ENCODE measurements at places on chromosomes 16 and 17.

GRCh38 chr16:85461814-85462713 lies 151.1 kb upstream of the GSE1 start:
- no peak for DNase-seq

DNA sequence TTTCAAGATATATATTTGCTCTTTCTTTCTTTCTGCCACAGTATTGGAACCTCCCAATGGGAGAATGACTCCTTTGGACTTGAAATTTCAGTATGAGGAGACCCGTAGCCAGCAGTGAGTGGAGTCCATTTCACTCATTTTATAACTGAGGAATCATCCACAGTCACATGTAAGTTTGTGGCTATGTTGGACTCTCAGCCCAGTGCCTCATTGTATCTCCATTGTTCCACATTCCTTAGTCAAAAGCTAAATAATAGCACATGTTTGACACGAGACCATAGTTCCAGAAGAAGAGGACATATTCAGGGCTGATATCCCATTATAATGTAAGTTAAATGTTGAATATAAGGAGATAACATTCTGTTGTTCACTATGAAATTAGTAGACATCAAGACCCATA lies 12.7 kb upstream of the SPAG9 start:
- DNase-seq, result no peak

- no peak for DNase-seq
These were observed 7.4 kb downstream of the POLR2A start for GRCh38 chr17:7491583-7491982.

- DNase-seq, result no peak
These were observed 16.8 kb upstream of the AKAP1 start for GRCh38 chr17:57068222-57068658.

DNA sequence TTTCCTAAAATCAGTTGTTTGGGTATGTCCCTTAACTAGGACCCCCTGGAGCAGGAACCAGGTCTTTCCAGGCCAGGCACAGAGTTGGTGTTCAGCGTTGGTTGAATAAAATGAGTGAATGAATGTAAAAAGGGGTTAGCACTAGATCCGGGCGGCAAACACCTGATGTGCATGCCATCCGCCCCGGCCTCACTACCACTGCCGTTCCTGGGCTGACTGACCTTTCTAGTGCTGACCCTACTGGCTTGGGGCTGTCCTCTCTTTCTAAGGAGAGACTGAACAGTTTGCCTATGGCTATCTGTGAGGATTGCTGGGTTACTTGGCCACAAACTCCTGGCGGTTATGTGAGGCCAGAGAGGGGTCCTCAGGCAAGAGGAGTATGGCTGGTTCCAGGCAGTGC lies 10.1 kb upstream of the PHF12 start:
- DNase-seq, result no peak

DNA sequence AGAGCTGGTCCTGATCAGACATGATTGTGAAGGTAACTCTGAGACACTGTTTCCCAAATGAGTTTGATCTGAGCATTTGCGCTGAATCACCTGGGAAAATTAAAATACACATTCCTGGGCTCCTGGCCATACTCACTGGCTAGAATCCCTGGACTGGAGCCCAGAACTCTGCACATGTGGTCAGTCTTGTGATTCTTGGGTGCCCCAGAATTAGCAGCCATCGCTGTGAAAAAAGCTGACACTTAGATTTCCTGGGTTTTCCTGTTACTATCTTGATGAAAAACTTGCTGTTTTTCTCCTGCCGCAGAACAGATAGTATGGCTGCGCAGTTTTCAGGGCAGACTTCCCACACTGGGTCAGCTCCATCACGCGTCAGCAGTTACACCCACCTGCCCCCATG lies 24.6 kb downstream of the NECAB2 start:
- no peak for DNase-seq

DNA sequence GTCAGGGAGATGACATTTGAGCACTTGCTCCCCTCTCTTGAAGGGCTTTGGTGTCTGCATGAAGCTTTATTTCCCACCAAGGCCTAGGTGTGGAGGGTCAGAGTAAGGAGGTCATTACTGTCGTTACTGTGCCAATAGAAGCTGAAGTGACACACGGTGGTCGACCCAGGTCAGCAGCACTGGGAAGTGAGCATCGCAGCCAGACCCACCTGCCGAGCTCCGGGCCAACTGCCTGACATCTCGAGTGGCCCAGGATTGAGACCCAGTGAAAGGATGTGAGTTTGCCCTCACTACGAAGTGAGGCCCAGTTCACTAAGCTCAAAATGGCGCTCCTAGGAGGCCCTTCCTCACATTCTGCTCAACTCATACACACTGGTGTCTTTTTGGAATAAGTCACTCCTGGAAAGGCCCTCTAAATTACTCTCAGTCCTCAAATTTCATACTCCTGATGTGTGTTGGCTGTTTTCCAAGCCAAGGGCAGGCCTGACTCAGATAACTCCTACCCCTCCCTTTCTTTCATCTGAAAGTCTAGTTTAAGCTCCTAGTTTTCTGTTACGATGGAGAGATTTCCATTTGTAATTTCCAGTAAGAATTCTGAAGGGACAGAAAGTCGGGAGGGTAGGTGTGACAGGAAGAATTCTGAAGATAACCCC lies 200.4 kb downstream of the LGALS9B start:
- no peak for DNase-seq

DNA sequence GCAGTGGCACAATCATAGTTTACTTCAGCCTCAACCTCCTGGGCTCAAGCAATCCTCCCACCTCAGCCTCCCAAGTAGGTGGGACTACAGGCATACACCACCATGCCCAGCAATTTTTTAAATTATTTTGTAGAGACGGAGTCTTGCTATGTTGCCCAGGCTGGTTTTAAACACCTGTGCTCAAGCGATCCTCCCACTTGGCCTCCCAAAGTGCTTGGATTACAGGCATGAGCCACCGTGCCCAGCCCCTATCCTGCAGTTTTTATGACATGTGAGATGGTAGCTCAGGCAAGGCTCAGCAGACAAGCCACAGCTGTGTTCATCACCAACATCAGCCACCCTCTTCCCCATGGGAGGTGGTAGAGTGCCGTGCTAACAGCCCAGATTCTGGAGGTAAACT lies 46.2 kb upstream of the TNRC6A start:
- DNase-seq, result no peak

All from GM12864 (cell line).